ENCODE measurements at places on chromosomes 7 and 10.

GRCh38 chr10:22478555-22479334 lies 133.4 kb downstream of the SPAG6 start:
- no peak overlapping the region for H3K27ac ChIP-seq
- H3K4me3 ChIP-seq, result no peak overlapping the region
- H3K4me1 ChIP-seq, result no peaks in the 10 kb centered on the region

GRCh38 chr10:96643920-96644319 lies 57.1 kb upstream of the TM9SF3 start:
- no peak overlapping the region for H3K27ac ChIP-seq
- H3K36me3 ChIP-seq, result no peaks in the 10 kb centered on the region
- H3K4me3 ChIP-seq, result no peak overlapping the region
- H3K27me3 ChIP-seq, result no peaks in the 10 kb centered on the region
- DNase-seq, result no peak
- H3K4me1 ChIP-seq, result no peaks in the 10 kb centered on the region

- H3K36me3 ChIP-seq, result no peaks in the 10 kb centered on the region
- H3K4me1 ChIP-seq, result no peaks in the 10 kb centered on the region
- H3K27ac ChIP-seq, result no peak overlapping the region
- no peak for DNase-seq
- H3K27me3 ChIP-seq, result peaks cover 20% of the 10 kb centered on the region
Observed at GRCh38 chr10:26177341-26177740, 39.2 kb upstream of the GAD2 start.

GRCh38 chr10:110786172-110786571 lies 85.6 kb upstream of the PDCD4 start:
- no peaks in the 10 kb centered on the region for H3K27me3 ChIP-seq
- H3K27ac ChIP-seq, result no peak overlapping the region
- H3K36me3 ChIP-seq, result peaks cover 7% of the 10 kb centered on the region

DNA sequence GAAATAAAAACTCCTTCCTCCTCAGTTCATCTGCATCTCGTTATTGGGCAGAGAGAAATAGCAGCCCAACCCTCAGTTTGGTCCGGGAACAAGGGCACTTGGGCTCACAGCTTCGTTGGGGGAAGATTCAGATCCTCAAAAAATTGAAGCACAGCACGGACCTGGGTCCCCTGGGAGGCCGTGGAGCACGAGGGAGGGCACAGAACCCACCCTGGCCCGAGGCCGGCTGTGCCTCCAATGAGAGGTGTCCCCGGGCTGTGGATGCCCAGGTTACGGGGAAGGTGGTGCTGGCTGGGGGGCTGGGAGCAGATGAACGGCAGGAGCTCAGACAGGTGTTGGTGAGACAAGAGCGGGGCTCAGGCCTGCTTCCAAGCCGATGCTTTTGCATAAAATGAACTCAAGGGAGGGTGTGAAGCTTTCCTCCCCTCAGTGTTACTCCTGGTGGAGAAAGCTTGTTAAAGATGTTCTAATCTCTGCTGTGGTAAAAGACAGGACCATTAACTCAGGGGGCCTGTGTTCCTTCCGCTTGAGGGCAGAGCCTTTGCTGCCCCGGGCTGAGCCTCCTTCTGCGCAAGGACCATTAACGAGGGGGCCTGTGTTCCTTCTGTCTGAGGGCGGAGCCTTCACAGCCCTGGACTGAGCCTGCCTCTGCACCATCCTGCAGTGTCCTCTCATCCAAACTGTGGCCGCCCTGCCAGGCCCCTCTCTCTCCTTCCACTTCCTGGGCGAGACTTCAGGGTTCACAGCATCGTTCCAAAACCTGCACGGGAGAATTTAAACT lies 302.2 kb downstream of the ADARB2 start:
- H3K27ac ChIP-seq, result no peak overlapping the region
- H3K36me3 ChIP-seq, result no peaks in the 10 kb centered on the region

GRCh38 chr7:66657798-66658197 lies 29.1 kb downstream of the KCTD7 start:
- no peaks in the 10 kb centered on the region for H3K36me3 ChIP-seq
- no peak for DNase-seq
- H3K4me1 ChIP-seq, result no peaks in the 10 kb centered on the region
- no peak overlapping the region for H3K27ac ChIP-seq
- H3K27me3 ChIP-seq, result no peaks in the 10 kb centered on the region
- no peak overlapping the region for H3K4me3 ChIP-seq

- H3K4me1 ChIP-seq, result no peaks in the 10 kb centered on the region
- H3K27ac ChIP-seq, result no peak overlapping the region
- H3K27me3 ChIP-seq, result no peaks in the 10 kb centered on the region
- no peak for DNase-seq
Observed at GRCh38 chr10:89845541-89846280, 144.3 kb downstream of the KIF20B start.

- DNase-seq, result no peak
- no peak overlapping the region for H3K4me3 ChIP-seq
- peaks cover 6% of the 10 kb centered on the region for H3K36me3 ChIP-seq
- no peaks in the 10 kb centered on the region for H3K4me1 ChIP-seq
- no peaks in the 10 kb centered on the region for H3K27me3 ChIP-seq
Observed at GRCh38 chr10:77849039-77849664, 77.4 kb downstream of the DLG5 start.

DNA sequence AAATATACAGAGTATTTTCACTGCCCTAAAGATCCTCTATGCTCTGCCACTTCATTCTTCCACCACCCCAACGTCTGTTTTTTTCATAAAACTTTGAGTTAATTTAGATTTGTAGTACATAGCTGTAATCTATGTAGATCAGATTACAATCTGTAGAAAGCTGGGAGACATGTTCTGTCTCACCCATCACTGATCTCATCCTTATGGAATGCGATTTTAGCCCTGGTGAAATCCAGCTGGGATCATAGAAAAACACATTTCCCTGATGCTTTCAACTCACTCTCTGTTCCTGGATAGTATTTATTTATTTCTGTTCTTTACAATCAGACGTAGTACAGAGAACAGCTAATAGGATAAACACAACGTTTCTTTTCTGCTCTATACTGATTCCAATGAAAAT lies 521.0 kb downstream of the KIF20B start:
- no peak overlapping the region for H3K4me3 ChIP-seq
- H3K36me3 ChIP-seq, result no peaks in the 10 kb centered on the region
- peak; percentile 80 for DNase-seq
- peak overlapping the region; percentile 92 for H3K27ac ChIP-seq

GRCh38 chr10:683448-684071 lies 5.9 kb downstream of the DIP2C start:
- H3K36me3 ChIP-seq, result no peaks in the 10 kb centered on the region
- no peak for DNase-seq
- no peaks in the 10 kb centered on the region for H3K27me3 ChIP-seq
- no peak overlapping the region for H3K4me3 ChIP-seq
- H3K4me1 ChIP-seq, result no peaks in the 10 kb centered on the region

GRCh38 chr10:76433161-76434005 lies 1002.0 kb downstream of the LRMDA start:
- H3K27ac ChIP-seq, result peak overlapping the region; percentile 66
- no peaks in the 10 kb centered on the region for H3K27me3 ChIP-seq
- no peak overlapping the region for H3K4me3 ChIP-seq

GRCh38 chr10:67331121-67331910 lies 364.7 kb downstream of the CTNNA3 start:
- no peaks in the 10 kb centered on the region for H3K4me1 ChIP-seq
- no peak overlapping the region for H3K4me3 ChIP-seq
- H3K27me3 ChIP-seq, result no peaks in the 10 kb centered on the region

DNA sequence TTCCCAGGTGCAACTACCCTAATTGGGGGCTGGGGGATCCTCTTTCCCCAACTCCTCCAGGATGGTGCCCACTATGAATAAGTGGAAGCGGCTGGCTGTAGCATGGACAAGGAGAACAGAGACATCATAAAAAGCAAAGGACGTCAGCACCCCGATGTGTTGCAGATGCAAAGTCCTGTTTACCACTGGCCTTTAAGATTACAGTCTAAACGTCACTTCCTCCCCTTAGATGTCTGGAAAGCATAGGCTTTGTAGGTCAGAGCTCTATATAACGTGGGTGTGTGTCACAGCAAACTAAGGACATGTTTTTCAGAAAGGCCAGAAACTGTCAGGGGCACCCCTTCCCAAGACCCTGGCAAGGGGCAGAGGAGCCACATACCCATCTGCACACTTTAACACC lies 7.9 kb downstream of the COBL start:
- no peak for DNase-seq
- H3K36me3 ChIP-seq, result no peaks in the 10 kb centered on the region
- no peak overlapping the region for H3K27ac ChIP-seq
- H3K4me1 ChIP-seq, result no peaks in the 10 kb centered on the region
- no peak overlapping the region for H3K4me3 ChIP-seq
- peaks cover 3% of the 10 kb centered on the region for H3K27me3 ChIP-seq

GRCh38 chr7:112723416-112723815 lies 66.8 kb downstream of the TMEM168 start:
- DNase-seq, result no peak
- no peak overlapping the region for H3K4me3 ChIP-seq
- H3K27ac ChIP-seq, result no peak overlapping the region

GRCh38 chr10:62919776-62920175 lies 103.6 kb upstream of the EGR2 start:
- no peak overlapping the region for H3K4me3 ChIP-seq
- no peaks in the 10 kb centered on the region for H3K4me1 ChIP-seq
- no peaks in the 10 kb centered on the region for H3K27me3 ChIP-seq

GRCh38 chr7:150998341-150998740 lies 7.5 kb downstream of the NOS3 start:
- no peak for DNase-seq
- H3K4me1 ChIP-seq, result no peaks in the 10 kb centered on the region
- H3K4me3 ChIP-seq, result no peak overlapping the region
- no peaks in the 10 kb centered on the region for H3K36me3 ChIP-seq
- H3K27me3 ChIP-seq, result peaks cover 16% of the 10 kb centered on the region

DNA sequence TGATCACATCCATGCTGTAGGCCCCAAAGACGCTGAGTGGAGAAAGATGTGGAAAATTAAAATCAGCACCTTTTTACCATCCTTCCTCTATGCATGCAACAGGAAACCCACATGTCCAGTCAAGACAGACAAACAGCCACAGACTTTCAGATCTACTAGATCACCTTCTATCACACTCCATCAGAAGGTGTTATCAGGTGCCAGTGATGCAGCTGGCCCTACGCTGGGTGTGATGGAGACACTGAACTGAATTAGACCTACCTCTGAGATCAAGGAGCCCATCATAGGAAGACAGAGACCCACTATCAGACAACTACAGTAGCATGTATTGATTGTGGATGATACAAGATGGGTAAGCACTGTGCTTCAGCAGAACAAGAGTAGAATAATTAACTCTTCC lies 15.5 kb downstream of the CYP3A4 start:
- no peaks in the 10 kb centered on the region for H3K4me1 ChIP-seq
- no peak for DNase-seq
- H3K4me3 ChIP-seq, result no peak overlapping the region
- H3K27me3 ChIP-seq, result no peaks in the 10 kb centered on the region
- H3K36me3 ChIP-seq, result no peaks in the 10 kb centered on the region

DNA sequence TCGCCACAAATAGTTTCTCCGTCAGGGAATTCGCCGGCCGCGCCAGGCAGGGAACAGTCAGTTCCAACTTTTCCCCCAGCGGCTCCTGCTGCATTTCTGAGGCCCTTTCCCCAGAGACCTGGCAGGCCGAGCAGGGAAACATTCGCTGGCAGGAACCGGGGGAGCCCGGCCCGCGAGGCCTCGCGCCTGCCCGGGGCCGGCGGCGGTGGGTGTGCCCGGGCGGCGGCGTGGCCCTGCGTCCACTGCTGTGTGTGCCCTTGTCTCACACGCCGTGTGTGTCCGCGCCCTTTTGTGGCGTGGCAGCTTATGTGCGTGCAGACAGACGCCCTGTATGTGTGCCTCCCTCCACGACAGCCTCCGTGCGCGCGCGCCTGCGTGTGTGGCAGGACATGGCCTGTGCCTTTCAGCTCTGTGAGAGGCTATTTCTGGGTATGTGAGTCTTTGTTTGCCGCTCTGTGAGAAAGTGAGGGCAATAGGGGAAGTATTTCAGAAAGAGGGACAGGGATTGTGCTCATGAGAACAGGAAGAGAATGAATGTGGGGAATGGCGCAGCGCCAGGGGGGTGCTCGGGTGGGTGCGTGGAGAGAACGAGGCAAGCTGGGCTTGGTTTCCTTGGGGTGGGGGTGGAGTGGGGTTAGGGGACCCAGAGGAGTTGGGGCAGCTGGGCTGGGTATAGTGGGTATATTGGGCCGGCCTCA lies 689 bp upstream of the SMARCD3 start:
- DNase-seq, result peak; percentile 68
- H3K27me3 ChIP-seq, result no peaks in the 10 kb centered on the region
- H3K36me3 ChIP-seq, result peaks cover 10% of the 10 kb centered on the region
- H3K4me3 ChIP-seq, result peak overlapping the region; percentile 86

DNA sequence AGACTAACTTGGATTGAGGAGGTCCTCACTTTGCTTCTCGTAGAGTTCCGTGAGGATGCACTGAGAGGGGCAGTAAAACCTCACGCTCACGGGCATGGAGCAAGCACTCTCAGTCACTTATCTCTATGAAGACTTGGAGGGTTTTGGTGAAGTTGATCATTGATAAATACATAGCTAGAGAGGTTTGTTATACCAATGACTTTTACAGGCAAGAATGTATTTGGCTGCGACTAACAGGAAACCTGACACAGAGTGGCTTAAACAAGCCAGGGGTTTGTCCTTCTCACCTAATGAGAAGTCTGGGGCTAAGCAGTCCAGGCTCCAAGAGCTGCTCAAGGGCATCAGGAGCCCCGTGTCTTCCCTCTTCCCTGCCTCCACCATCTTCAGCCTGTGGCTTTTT lies 6.1 kb downstream of the BICC1 start:
- no peak for DNase-seq
- no peaks in the 10 kb centered on the region for H3K36me3 ChIP-seq
- peaks cover 9% of the 10 kb centered on the region for H3K4me1 ChIP-seq
- no peaks in the 10 kb centered on the region for H3K27me3 ChIP-seq
- no peak overlapping the region for H3K4me3 ChIP-seq

DNA sequence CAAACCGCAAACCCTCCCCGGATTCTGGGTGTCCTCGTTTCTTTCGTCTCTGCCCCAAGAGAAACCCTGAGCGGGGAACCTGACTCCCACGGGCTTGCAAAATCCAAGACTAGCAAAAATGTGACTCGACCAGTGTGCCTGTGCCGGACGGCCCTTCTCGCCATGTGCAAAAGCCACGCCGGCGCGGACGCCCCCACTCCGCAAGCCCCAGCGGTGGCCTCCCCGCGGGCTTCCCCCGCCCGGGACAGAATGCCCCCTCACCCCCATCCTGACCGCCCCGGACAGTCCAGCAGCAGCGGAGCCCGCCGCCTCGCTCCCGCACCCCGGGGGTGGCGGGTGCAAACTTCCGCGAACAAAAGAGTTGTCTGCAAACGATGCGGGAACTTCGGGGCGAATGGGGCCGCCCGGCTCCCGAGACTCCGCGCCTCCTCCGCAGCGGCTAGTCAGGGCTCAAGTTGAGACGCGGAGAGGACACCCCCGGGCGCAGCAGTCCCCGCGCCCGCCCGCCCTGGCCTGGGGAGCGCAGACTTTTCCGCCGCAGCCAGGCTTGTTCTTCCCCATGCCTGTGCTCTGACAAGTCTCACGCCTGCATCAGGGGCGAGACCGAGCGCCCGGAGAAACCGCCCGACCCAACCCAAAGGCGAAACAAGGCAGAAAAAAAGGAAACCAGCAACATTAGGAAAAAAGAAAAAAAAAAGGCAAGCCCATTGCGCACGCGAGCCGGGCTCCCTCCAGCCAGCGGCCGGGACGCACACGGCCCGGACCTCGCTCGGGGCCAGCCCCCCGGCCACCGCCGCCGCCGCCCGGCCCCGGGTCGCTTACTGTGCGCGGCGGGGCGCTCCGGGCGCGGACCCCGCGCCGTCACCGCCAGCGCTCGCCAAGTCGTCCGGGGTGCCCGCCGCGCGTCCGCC lies 732 bp downstream of the FAM53B start:
- DNase-seq, result peak; percentile 17
- H3K4me1 ChIP-seq, result peaks cover 3% of the 10 kb centered on the region
- H3K27me3 ChIP-seq, result no peaks in the 10 kb centered on the region
- peak overlapping the region; percentile 62 for H3K4me3 ChIP-seq

GRCh38 chr7:32115831-32116230 lies 45.6 kb upstream of the PDE1C start:
- no peak overlapping the region for H3K27ac ChIP-seq
- no peaks in the 10 kb centered on the region for H3K36me3 ChIP-seq
- H3K4me1 ChIP-seq, result no peaks in the 10 kb centered on the region
- H3K4me3 ChIP-seq, result no peak overlapping the region
- H3K27me3 ChIP-seq, result no peaks in the 10 kb centered on the region
